Jurkat, Clone E6-1 (cell line): ENCODE measurements at places on chromosomes 5 and 9.

GRCh38 chr5:144742361-144742760 is 571.7 kb downstream of the KCTD16 start:
- DNase-seq = no peak

DNA sequence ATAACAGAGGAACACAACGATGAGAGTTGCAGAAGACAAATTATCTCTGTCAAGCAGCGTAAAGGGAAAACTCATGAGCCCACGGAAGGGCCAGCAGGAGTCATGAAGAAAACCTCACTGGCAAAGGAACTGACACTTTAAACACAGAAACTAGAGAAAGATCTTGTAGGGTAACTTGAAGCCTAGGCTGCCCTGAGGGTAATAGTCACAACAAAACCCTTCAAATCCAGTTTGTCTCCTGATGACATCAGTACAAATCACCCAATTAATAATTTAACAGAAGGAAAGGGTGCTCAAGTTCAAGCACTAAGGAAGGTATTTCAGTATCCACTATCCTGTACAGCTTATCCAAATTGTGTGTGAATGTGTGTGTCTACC is 549.1 kb downstream of the MTRR start:
- DNase-seq = no peak

DNA sequence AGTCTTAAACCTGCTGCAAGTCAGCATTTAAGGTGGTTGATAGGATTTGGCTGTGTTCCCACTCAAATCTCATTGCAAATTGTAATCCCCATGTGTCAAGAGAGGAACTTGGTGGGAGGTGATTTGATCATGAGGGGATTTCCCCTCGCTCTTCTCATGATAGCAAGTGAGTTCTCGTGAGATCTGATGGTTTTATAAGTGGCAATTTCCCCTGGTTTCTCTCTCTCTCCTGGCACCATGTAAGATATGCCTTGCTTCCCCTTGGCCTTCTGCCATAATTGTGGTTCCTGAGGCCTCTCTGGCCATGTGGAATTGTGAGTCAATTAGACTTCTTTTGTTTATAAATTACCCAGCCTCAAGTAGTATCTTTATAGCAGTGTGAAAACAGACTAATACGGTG is 84.3 kb upstream of the SMC2 start:
- DNase-seq = no peak

DNA sequence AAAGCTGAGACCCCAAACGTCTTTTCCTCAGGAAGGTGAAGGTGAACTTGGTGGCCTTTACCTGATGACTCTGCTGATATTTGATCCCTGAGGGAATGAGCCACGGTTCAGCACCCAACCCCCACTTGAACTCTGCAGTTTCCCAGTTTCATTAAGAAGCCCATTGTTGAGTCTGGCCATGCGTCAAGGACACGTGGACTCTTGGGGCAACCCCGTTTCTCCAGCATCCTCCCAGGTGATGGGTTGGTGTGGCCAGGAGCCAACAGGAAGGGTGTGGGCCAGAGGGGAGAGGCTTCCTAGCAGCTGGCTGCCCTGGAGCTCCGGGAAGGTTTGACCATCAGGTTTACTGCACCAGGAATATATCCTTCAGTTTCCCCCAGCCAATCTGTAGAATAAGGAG is 59.5 kb upstream of the GNE start:
- no peak for DNase-seq

GRCh38 chr5:74251141-74252035 is 389.1 kb downstream of the ENC1 start:
- no peak for DNase-seq

- DNase-seq = no peak
Observed at GRCh38 chr5:25863811-25864210, 1174.6 kb downstream of the CDH9 start.

DNA sequence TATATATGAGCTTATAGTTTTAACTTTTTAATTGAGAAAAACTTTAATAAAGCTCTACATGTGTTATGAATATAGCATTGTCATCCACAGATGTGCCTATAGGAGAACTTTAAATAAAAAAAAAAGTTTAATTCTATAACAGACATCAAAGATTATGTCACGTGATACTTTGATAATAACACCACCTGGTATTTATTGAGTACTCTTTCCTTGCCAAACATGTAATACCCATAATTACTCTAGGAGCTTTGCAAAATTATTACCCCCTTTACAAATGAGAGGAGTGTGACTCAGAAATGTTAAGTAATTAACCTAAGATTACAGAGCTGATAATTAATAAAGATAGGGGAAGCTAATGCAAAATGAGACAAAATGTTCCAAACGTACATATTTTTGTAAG is 43.0 kb downstream of the ITGA2 start:
- no peak for DNase-seq

DNA sequence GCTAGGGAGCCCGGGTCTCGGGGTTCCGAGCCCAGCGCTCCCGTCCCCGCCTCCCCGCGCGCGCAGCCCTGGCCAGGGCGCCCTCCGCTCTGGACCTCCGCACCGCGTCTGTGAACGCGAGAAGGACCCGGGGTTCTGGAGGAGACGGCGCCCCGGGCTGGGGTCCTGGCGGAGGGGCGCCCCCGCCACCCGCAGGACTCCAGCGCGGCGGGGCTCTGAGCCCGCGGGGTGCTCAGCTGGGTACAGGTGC is 431 bp downstream of the TMOD1 start:
- DNase-seq = no peak

DNA sequence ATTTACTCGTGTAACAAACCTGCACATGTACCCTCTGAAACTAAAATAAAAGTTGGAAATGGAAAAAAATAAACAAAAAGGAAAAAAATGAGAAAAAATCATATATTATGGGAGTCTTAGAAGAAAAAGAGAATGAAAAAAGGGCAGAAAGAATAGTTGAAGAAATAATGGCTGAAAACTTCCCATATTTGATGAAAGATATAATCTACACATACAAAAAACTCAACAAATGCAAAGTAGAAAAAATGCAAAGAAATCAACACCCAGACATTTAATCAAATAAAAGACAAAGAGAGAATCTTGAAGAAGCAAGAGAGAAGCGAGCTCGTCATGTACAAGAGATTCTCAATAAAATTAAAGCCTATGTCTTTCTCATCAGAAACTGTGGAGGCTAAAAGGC is 73.8 kb downstream of the SLC25A46 start:
- no peak for DNase-seq
